ENCODE measurements at places on chromosomes 7 and 10. TPM values are rescaled to one million over a fixed set of nuclear protein-coding genes. Genes with fewer than 3 reads are reported as not detected.

Gene FAM24A
- not detected for total RNA-seq

Gene GPRIN2
- not detected for total RNA-seq

Gene CYP26C1
- under 0.01 TPM for total RNA-seq

Gene FFAR4
- total RNA-seq, result not detected

Gene MAT1A
- total RNA-seq, result not detected

Gene CCDC146
- total RNA-seq, result 2.8 TPM

Gene GFRA1
- 6.3 TPM for total RNA-seq

Gene SPDYE5
- not detected for total RNA-seq

- no peaks in the 10 kb centered on the region for H3K27me3 ChIP-seq
- H3K4me3 ChIP-seq, result no peak overlapping the region
- no peaks in the 10 kb centered on the region for H3K36me3 ChIP-seq
- H3K4me1 ChIP-seq, result no peaks in the 10 kb centered on the region
These were observed 471.0 kb downstream of the GFRA1 start for GRCh38 chr10:115801992-115802391.

DNA sequence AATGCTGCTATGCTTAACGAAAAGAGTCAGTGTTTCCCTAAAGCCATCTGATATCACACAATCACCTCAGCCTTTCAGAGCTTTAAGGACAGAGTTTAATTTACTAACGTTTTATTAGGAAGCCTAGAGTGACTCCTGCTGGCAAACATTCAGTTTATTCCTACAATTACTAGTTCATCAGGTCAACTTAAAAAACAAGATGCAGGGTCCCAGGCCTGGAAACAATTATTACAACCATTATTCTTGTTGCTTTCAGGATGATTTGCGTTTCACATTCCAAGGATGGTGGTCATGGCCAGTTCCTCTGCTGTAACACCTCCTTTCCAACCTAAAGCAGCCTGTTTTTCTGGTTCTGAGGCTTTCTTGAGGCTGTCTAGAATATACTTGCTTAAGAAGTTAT lies 1.5 kb upstream of the FAM53B start:
- H3K27me3 ChIP-seq, result no peaks in the 10 kb centered on the region
- H3K4me1 ChIP-seq, result peaks cover 2% of the 10 kb centered on the region
- no peaks in the 10 kb centered on the region for H3K36me3 ChIP-seq

- no peaks in the 10 kb centered on the region for H3K36me3 ChIP-seq
- no peak overlapping the region for H3K4me3 ChIP-seq
- no peaks in the 10 kb centered on the region for H3K27me3 ChIP-seq
- DNase-seq, result no peak
- no peak overlapping the region for H3K27ac ChIP-seq
These were observed 178.1 kb downstream of the ELFN1 start for GRCh38 chr7:1848013-1848640.

DNA sequence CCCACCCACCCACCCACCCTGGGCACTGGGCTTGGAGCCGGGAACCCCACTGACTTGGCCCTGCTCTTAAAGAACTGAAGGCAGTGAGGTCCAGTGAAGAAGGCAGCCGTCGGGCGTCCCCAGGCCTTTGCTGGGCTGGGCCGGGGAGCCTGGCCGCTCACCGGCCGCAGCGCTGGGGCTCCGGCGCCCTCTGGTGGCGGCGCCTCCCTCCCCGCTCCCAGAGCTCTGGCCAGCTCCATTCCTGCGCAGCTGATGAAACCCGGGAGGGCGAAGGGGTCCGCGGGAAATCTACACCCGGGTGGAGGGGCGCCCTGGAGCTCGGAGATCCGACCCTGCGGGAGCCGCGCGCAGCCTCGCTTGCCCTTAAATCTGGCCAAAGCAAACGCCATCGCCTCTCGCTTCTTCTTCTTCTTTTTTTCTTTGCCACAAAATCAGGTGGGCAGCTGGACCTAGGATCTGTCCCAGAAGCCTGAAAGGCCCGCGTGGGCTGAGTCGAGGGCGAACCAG lies 1.7 kb upstream of the CXCL12 start:
- no peaks in the 10 kb centered on the region for H3K36me3 ChIP-seq
- H3K4me3 ChIP-seq, result no peak overlapping the region
- DNase-seq, result peak; percentile 57
- H3K4me1 ChIP-seq, result peaks cover 2% of the 10 kb centered on the region
- no peak overlapping the region for H3K27ac ChIP-seq

DNA sequence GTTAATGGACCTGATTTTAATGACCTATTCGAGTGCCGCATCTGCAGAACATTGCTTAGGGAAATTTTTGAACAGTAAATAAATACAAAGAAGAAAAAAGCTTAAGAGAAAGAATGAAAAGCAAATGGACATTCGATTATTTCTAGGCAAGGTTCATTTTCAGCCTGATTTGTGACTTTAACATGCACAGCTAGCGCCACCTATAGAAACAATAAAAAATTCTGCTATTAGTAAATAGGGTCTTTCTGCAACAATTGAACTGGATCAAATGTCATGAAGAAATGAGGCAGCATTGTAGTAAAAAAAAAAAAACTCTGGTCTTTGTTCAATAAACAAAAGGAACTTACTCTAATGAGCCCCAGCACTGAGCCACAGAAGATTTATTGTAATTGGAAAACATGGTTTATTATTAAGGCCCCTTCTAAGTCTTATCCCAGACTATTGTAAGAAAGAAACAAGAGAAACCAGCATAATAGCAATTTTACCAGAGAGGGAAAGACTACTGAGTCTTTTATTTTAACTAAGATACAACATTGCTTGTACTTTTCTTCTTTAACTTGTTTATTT lies 41.4 kb upstream of the GHITM start:
- no peaks in the 10 kb centered on the region for H3K36me3 ChIP-seq
- no peak overlapping the region for H3K27ac ChIP-seq
- H3K4me1 ChIP-seq, result no peaks in the 10 kb centered on the region
- peak; percentile 12 for DNase-seq

GRCh38 chr10:124668517-124669051 lies 75.6 kb downstream of the FAM53B start:
- H3K4me3 ChIP-seq, result no peak overlapping the region
- no peaks in the 10 kb centered on the region for H3K4me1 ChIP-seq
- no peaks in the 10 kb centered on the region for H3K36me3 ChIP-seq
- no peaks in the 10 kb centered on the region for H3K27me3 ChIP-seq

GRCh38 chr7:6567886-6568285 lies 9.4 kb upstream of the ZDHHC4 start:
- H3K27ac ChIP-seq, result no peak overlapping the region
- H3K4me1 ChIP-seq, result no peaks in the 10 kb centered on the region
- H3K4me3 ChIP-seq, result no peak overlapping the region
- DNase-seq, result no peak

DNA sequence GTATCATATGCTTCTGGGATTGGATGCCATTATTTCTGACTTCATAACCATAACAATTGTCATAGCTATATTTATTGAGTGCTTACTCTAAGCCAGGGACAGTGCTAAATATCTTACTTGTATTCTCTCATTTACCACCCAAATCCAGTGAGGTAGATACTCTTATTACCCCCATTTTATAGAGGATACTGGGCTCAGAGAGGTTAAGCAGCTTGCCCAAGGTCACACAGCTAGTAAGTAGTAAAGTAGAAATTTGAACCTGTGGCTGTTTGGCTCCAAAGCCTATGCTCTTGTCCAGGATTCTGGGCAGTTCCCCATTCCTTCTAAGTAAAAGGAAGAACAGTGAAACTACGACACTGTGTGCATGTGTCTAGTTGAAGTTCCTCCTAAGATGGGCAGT lies 56.5 kb downstream of the COL13A1 start:
- H3K27ac ChIP-seq, result no peak overlapping the region
- no peak overlapping the region for H3K4me3 ChIP-seq
- peaks cover 21% of the 10 kb centered on the region for H3K4me1 ChIP-seq
- no peaks in the 10 kb centered on the region for H3K36me3 ChIP-seq
- no peak for DNase-seq

- H3K4me3 ChIP-seq, result no peak overlapping the region
- H3K4me1 ChIP-seq, result peaks cover 6% of the 10 kb centered on the region
- H3K27me3 ChIP-seq, result no peaks in the 10 kb centered on the region
These were observed 43.5 kb downstream of the ADK start for GRCh38 chr10:74194545-74194944.

DNA sequence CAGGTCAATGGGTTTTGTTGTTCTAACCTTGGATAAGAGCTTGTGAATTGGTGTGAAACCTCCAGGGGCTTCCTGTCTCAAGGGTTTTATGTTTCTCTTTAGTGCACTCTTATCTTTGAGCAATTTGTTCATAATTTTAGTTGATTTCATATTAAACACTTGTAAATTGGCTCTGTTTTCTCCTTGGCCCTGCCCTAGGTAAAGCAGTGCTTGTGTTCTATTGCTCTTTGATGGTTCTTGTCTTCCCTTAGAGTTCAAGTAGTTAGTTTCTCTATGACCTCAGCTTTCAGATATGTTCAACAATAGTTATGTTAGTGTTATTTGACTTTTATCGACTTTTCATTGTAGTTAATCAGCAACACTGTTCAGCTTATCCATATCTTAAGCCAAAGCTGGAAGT lies 566.4 kb upstream of the POT1 start:
- H3K4me1 ChIP-seq, result no peaks in the 10 kb centered on the region
- DNase-seq, result no peak
- H3K27ac ChIP-seq, result no peak overlapping the region
- H3K27me3 ChIP-seq, result no peaks in the 10 kb centered on the region

DNA sequence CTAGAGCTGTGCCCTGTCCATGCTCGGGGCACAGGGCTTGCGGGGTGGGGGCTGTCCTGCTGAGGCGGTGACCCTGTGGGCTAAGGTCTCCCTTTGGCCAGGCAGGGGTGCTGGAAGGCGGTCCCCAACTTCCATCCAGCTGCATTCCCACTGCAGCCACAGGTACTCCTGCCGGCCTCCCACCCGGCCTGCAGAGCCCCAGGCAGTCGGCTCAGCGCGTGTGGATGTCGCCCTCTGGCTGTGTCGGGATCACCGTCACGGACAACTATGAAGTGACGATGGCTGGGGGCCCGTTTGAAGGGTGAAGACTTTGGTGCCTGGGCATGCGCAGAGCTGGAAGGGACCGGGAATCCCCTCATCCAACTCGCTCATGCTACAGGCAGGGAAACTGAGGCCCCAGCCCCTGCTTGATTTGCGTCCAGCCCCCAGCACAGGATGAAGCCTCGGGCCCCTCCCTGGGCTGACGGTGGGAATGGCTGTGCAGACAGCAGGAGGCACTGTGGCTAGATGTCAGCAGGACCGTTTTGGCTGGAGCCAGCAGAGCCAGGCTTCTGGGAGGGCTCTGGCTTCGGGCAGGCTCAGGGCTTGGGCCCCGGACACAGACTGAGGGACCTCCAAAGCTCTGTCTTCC lies 2.3 kb upstream of the TMEM184A start:
- H3K27ac ChIP-seq, result no peak overlapping the region
- no peaks in the 10 kb centered on the region for H3K36me3 ChIP-seq
- DNase-seq, result no peak
- H3K4me3 ChIP-seq, result no peak overlapping the region

DNA sequence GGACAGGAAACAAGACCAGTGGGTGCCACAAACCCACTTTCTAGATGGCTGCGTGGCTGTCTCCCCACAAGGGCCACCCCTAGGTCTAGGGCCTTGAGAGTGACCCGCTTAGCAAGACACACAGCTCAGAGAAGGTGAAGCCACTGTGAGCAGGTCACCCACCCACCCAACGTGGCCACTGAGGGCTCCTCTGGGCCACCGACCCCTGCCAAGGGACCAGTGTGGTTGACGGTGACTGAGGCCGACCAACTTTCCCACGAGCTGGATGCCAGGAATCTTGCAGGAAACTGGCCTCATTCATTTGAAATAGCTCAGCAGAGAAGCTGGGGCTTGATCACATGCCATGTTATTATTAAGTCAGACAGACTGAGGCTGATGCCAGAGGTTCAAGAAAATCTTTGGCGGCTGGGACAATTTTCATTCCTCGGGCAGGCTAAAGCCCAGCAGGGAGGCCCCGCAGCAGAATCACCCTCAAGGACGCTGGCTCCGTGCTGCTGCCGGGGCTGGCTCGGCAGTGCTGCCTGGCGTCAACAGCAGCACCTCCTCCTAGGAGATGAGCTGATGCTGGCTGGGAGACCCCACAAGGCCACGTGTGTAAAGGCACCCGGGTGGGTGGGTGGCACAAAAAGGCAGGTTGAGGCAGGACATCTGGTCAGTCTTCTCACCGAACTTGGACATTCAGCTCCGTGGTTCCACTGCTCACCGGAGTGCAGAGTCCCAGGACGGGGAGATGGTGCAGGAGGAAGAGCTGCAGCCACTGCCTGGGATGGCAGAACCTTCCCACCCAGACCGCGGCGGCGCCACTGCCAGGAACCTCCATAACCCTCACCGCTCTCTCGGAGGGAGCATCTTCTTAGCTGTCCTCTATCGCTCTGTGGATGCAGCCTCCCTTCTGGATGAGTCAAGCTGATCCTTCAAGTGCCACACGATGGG lies 57.8 kb downstream of the ZRANB1 start:
- peak; percentile 95 for DNase-seq
- H3K27ac ChIP-seq, result peak overlapping the region; percentile 78
- H3K4me3 ChIP-seq, result no peak overlapping the region
- no peaks in the 10 kb centered on the region for H3K27me3 ChIP-seq

GRCh38 chr7:50588937-50589336 lies 23.7 kb upstream of the DDC start:
- H3K4me1 ChIP-seq, result no peaks in the 10 kb centered on the region
- H3K27me3 ChIP-seq, result no peaks in the 10 kb centered on the region
- H3K27ac ChIP-seq, result no peak overlapping the region
- H3K36me3 ChIP-seq, result peaks cover 1% of the 10 kb centered on the region
- H3K4me3 ChIP-seq, result no peak overlapping the region
